Sigmoid colon (tissue), 7 donors: ENCODE measurements at places on chromosomes 6 and 20. TPM values are rescaled to one million over a fixed set of nuclear protein-coding genes. Genes with fewer than 3 reads are reported as not detected.

- H3K36me3 ChIP-seq: no peaks in the 10 kb centered on the region
- no peak overlapping the region for H3K4me3 ChIP-seq
- H3K27ac ChIP-seq: peak overlapping the region; percentile 100
- peaks cover 30% of the 10 kb centered on the region for H3K4me1 ChIP-seq
- no peaks in the 10 kb centered on the region for H3K27me3 ChIP-seq
- no peak for DNase-seq
These were observed 95.1 kb upstream of the PTPN1 start for GRCh38 chr20:50415021-50415515.

DNA sequence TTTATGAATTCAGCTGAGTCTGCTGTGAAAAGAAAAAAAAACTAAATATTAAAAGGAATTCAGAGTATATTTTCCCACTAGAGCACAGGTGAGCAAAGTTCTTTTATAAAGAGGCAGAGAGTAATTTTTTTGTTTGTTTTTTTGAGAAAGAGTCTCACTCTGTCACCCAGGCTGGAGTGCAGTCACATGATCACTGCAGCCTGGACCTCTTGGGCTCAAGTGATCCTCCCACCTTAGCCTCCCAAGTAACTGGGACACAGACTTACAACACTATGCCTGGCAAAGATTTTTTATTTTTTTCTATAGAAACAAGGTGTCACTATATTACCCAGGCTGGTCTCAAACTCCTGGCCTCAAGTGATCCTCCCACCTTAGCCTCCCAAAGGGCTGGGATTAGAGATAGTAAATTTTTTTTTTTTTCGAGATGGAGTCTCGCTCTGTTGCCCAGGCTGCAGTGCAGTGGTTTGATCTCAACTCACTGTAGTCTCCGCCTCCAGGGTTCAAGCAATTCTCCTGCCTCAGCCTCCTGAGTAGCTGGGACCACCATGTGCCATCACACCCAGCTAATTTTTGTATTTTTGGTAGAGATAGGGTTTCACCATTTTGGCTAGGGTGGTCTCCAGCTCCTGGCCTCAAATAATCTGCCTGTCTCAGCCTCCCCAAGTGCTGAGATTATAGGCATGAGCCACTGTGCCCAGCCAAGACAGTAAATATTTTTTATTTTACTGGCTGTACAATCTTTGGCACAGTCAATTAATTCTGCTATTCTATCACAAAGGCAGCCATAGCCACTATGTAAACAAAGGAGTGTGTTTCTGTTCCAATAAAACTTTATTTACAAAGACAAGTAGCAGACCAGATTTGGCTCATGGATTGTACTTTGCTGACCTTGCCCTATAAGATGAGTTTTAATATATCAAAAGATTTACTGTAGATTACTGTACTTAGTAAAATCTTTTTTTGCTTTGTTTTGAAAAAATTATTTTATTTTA, 14.5 kb upstream of the B4GALT5 start:
- no peak for DNase-seq
- H3K4me3 ChIP-seq: no peak overlapping the region
- H3K36me3 ChIP-seq: no peaks in the 10 kb centered on the region

GRCh38 chr20:51541189-51542032, 1.1 kb downstream of the NFATC2 start:
- DNase-seq: peak; percentile 91
- peak overlapping the region; percentile 65 for H3K27ac ChIP-seq
- H3K4me1 ChIP-seq: no peaks in the 10 kb centered on the region
- H3K27me3 ChIP-seq: no peaks in the 10 kb centered on the region
- no peaks in the 10 kb centered on the region for H3K36me3 ChIP-seq

- H3K4me3 ChIP-seq: no peak overlapping the region
- no peaks in the 10 kb centered on the region for H3K4me1 ChIP-seq
- no peak overlapping the region for H3K27ac ChIP-seq
- H3K36me3 ChIP-seq: no peaks in the 10 kb centered on the region
- H3K27me3 ChIP-seq: no peaks in the 10 kb centered on the region
These were observed 562.2 kb downstream of the KIF16B start for GRCh38 chr20:16011056-16011455.

GRCh38 chr20:19758501-19759331, 658 bp downstream of the RIN2 start:
- H3K27ac ChIP-seq: peak overlapping the region; percentile 92
- H3K27me3 ChIP-seq: no peaks in the 10 kb centered on the region
- peak; percentile 83 for DNase-seq
- H3K4me3 ChIP-seq: peak overlapping the region; percentile 75

DNA sequence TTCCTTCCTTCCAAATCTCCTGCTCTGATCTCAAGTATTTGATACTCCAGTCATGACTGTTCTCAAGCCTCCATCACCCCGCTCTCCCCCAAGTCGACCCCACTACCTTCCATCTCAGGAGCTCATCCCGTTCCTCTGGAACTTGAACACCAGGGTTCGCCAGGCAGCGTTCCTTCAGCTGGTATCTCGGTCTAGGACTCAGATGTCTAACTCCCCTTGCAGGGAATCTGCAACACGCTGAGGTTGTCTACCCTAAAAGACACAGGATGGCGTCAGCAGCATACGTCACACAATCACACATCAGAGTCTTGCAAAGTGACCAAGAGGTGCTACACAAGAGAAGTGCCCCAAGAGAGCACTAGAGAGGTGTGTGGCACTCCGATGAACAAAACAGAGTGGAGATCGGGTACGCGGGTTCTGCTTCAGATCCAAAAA, 706 bp downstream of the ZNF184 start:
- H3K4me3 ChIP-seq: peak overlapping the region; percentile 84
- peak; percentile 83 for DNase-seq
- peak overlapping the region; percentile 90 for H3K27ac ChIP-seq
- peaks cover 5% of the 10 kb centered on the region for H3K36me3 ChIP-seq
- H3K4me1 ChIP-seq: no peaks in the 10 kb centered on the region
- no peaks in the 10 kb centered on the region for H3K27me3 ChIP-seq

DNA sequence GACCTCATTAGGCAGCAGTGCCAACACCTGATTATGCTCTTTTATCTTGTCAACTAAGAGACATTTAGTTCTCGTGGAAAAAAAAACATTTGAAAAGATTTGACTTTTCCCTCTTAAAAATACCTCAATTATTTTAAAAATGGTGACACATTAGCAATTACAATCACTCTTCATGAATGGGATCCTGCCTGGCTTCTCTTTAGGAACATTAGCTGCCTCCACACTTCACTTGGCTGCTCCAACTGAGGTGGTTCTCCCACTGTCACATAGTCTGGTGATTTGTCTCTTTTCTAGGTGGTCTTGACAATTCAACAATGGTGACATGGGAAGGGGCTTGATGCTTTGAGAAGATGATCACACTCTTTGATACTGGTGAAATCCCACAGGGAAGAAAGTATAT, 26.2 kb upstream of the SLC35F1 start:
- no peak overlapping the region for H3K4me3 ChIP-seq
- DNase-seq: no peak
- no peak overlapping the region for H3K27ac ChIP-seq
- no peaks in the 10 kb centered on the region for H3K27me3 ChIP-seq
- no peaks in the 10 kb centered on the region for H3K36me3 ChIP-seq

DNA sequence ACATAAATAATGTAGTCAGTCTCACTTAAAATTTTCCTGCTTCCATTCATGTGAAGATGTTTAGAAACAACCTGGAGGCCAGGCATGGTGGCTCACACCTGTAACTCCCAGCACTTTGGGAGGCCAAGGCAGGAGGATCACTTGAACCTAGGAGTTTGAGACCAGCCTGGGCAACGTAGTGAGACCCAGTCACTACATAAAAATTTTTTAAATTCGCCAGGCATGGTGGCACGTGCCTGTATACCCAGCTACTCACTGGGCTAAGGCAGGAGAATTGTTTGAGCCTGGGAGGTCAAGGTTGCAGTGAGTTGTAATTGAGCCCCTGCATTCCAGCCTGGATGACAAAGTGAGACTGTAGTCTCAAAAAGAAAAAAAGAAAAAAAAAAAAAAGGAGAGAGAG, 47.3 kb upstream of the E2F3 start:
- H3K27me3 ChIP-seq: no peaks in the 10 kb centered on the region
- DNase-seq: no peak
- no peak overlapping the region for H3K4me3 ChIP-seq
- no peaks in the 10 kb centered on the region for H3K36me3 ChIP-seq
- no peak overlapping the region for H3K27ac ChIP-seq
- H3K4me1 ChIP-seq: no peaks in the 10 kb centered on the region

GRCh38 chr20:20371083-20371482, 3.2 kb downstream of the INSM1 start:
- DNase-seq: no peak
- H3K4me1 ChIP-seq: peaks cover 31% of the 10 kb centered on the region
- H3K27me3 ChIP-seq: peaks cover 87% of the 10 kb centered on the region
- H3K36me3 ChIP-seq: no peaks in the 10 kb centered on the region

Gene HSD17B8
- total RNA-seq: 18.9 TPM

Gene INSM1
- total RNA-seq: 0.36 TPM

DNA sequence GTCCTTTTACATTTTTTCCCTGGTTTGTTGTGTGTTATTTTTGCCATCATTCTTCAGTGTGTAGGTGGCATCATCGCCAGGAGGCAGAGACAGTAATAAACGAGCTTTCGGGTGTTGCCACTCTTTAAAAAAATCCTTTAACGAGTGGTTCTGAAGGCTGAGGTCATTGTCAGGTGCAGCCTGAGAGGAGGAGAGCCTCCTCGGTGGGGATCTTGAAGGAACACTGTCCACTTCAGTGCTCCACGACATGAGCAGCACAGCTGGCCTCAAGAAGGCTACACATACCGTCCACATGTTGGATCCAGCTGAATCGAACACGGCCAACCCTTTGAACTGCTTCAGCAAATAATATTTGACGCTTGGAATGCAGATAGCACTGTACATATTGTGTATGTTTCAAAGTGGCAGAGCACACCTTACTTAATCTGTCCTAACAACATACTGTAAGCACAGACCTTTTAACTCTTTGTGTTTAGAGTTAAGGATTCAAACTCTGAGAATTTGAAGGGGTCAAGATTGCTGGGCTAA, 48.0 kb upstream of the FOXQ1 start:
- H3K27ac ChIP-seq: no peak overlapping the region
- H3K4me3 ChIP-seq: no peak overlapping the region
- DNase-seq: no peak
- H3K36me3 ChIP-seq: no peaks in the 10 kb centered on the region
- H3K27me3 ChIP-seq: peaks cover 5% of the 10 kb centered on the region

GRCh38 chr6:10659699-10660348, 34.6 kb downstream of the C6orf52 start:
- H3K27ac ChIP-seq: peak overlapping the region; percentile 57
- no peaks in the 10 kb centered on the region for H3K36me3 ChIP-seq
- no peak for DNase-seq
- no peaks in the 10 kb centered on the region for H3K27me3 ChIP-seq

Gene CLPSL2
- not detected for total RNA-seq
